ENCODE measurements at places on chromosomes 6 and 20. TPM values are rescaled to one million over a fixed set of nuclear protein-coding genes. Genes with fewer than 3 reads are reported as not detected.

- DNase-seq: no peak
These were observed 77.6 kb downstream of the ZMYND8 start for GRCh38 chr20:47278907-47279348.

- no peak for DNase-seq
These were observed 18.8 kb upstream of the EFCAB8 start for GRCh38 chr20:32839982-32840285.

DNA sequence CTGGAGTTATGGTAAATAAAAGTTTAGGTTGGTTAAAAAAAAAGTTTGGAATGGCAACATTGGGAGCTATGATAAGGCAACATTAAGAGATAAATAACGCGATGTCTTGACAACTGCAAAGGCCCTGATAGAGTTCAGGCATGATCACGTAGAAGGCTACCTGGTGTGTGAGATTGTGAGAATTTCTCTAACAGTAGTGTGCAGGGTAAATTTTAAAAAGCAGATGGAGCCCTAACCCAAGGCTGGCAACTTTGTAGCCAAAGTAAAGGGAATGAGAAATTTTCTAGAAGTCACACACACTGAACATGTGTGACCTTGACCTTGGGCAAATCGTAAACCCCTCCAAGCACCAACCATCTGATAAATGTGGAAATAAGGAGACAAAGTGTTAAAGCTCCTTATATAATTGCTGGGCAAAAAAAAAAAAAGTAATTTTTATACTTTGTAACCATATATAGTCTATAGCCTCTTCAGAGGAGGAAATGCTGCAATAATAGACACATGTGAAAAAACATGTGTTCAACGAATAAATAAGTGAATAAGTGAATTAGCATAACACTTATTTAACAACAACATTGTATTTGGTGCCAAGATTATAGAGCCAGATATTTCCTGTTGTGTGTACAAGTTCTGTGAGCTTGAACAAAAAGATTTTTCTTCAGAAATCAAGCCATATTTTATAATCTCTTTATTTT lies 18.2 kb downstream of the KCNQ5 start:
- no peak for DNase-seq

Gene FAM162B
- 2.5 TPM for total RNA-seq

Gene ELOVL2
- total RNA-seq: 0.76 TPM
